ENCODE measurements at places on chromosomes 16 and 17.
A peak's percentile ranks its signal among the peaks of the same experiment; 100 is the strongest.

DNA sequence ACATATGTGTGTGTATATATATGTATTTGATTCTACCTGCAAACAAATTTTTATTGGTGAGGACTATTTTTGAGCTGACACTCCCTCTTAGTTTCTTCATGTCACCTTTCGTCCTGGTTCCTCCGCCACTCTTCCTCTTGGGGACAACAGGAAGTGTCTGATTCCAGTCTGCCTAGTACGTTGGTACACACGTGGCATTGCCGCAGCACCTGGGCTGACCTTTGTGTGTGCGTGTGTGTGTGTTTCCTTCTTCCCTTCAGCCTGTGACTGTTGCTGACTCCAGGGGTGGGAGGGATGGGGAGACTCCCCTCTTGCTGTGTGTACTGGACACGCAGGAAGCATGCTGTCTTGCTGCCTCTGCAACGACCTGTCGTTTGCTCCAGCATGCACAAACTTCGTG is 29.4 kb upstream of the CACNG5 start:
- DNase-seq: no peak

GRCh38 chr16:3101018-3101840 is 2.1 kb upstream of the ZSCAN10 start:
- DNase-seq: peak; percentile 34

- no peak for DNase-seq
These were observed 668.8 kb downstream of the WWOX start for GRCh38 chr16:78768226-78768625.

DNA sequence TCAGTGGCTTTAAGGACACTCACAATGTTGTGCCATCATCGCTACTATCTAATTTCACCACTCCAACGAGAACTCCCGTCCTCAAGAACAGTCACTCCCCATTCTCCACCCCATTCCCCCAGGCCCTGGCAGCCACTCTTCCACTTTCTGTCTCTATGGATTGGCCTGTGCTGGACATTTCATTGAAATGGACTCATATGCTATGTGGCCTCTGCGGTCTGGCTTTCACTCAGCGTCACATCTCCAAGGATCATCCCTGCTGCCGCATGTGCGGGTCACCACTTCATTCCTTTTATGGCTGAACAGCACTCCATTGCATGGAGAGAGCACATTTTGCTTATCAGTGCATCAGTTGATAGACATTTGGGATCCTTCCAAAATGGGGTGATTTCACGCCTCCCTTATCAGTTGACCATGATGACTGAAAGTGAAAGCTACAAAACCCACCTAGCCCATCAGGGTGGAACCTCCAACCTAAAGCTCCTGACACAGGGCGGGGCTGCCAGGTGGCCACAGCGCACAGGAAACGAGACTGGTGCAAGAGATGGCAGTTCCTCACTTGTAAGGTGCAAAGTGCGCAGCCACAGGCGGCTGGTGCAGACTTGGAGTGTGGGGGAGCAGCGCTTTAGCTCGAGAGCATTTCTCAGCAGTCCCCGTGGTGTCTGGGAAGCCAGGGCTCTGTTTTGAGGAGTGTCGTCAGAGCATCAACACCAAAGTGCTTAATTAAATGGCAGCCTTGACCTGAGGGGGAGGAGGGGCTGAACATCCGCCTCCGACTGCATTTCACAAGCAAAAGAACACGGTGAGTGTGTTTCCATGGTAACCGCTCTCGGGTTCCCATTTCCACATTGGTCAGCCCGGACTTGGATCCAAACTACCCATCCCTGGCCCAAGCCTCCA is 23.8 kb downstream of the COTL1 start:
- no peak for DNase-seq

All from H4 (cell line).